Natural killer cell treated with Interleukin-12 subunit alpha and Interleukin-12 subunit beta and Interleukin-15 and Interleukin-18, amount 100 ng/mL, for 72 hours (primary cell): ENCODE measurements at places on chromosomes 12 and 14. TPM values are rescaled to one million over a fixed set of nuclear protein-coding genes. Genes with fewer than 3 reads are reported as not detected.

Gene ARHGAP9
- 154 TPM for total RNA-seq

Gene ERP27
- total RNA-seq: 3.2 TPM

Gene TMEM19
- 13.4 TPM for total RNA-seq

Gene IFNG-AS1
- total RNA-seq: 2.7 TPM

Gene C1QL4
- not detected for total RNA-seq

GRCh38 chr12:113310489-113310888 is 24.4 kb downstream of the SLC8B1 start:
- DNase-seq: no peak

DNA sequence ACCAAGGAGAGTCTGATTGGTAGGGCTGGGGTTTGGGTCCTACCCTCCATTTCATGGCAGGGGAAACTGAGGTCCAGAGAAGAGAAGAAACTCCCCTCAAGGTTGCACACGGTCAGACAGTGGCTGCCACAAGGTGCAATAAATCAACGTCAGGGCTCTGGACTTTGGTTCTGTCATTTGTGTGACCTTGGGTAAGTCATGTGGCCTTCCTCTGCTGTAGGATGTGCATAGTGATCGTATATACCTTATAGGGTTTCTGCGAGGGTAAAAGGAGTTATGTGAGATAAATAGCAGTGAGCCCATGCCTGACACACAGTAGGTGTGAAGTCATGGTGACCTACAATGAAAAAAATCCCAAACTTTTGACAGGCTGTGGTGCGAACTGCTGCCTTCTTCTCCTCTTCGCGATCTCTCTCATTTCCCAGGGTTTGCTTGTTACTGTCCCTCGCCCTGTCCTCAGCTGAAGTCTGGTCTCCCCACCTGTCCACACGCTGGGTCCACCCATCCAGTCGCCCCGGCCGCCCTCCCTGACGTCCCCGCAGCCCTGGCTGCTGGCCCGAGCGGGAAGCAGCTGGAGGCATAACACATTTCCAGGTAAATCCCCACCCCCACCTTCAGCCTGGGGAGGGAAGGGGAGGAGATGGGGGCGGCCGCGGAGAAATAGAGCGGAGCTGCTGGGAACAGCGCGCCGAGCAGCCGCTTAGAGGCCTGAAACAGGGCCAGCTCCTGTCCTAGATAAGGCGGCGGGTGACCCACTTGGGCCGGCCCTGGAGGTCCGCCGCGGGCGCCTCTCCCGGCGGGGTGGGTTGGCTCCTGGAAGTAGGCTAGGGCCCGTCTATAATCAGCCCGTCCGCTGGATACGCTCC is 1.8 kb upstream of the FAM222A start:
- DNase-seq: no peak

DNA sequence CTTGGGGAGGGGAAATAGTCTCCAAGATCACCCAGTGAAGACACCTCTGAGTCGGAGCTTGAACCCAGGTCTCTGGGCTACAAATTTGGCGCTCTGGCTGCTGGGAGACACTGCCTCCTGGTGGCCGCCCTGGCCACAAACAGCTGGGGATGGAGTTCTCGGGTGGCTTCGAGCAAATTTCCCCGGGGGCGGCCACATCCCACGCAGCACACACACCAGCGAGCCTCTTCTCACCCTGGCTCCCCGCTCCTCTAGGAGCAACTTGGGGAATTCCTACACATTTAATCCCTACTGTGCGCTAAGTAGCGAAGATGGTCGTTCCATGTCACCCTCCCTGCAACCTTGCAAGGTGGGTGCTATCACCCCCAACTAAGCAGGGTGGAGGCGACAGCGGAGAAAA is 66.2 kb upstream of the BEGAIN start:
- no peak for DNase-seq

- DNase-seq: no peak
Observed at GRCh38 chr14:73235531-73236155, 1.7 kb upstream of the PAPLN start.

- no peak for DNase-seq
Observed at GRCh38 chr14:59131938-59132795, 56.3 kb upstream of the DAAM1 start.
